Left renal pelvis (tissue), 4 donors: ENCODE measurements at places on chromosomes 6 and 20. TPM values are rescaled to one million over a fixed set of nuclear protein-coding genes. Genes with fewer than 3 reads are reported as not detected.

Gene CHMP4B
- 109 TPM for polyA plus RNA-seq

Gene CNR1
- polyA plus RNA-seq = 1.2 TPM

Gene SYNGAP1
- polyA plus RNA-seq = 30.9 TPM

Gene TM9SF4
- polyA plus RNA-seq = 67.9 TPM

Gene TRAPPC3L
- polyA plus RNA-seq = 0.60 TPM

Gene PEDS1
- 25.0 TPM for polyA plus RNA-seq

Gene BPIFB1
- not detected for polyA plus RNA-seq

Gene GPX5
- not detected for polyA plus RNA-seq

Gene IL20RA
- 2.0 TPM for polyA plus RNA-seq

Gene KHDRBS2
- 2.3 TPM for polyA plus RNA-seq

Gene KCNK5
- 14.0 TPM for polyA plus RNA-seq

Gene LTB
- 1.3 TPM for polyA plus RNA-seq

Gene ZNF311
- polyA plus RNA-seq = 6.7 TPM

Gene SCGN
- polyA plus RNA-seq = 0.31 TPM

Gene SIRPD
- not detected for polyA plus RNA-seq

Gene NEURL2
- 4.7 TPM for polyA plus RNA-seq

Gene TOX2
- 3.9 TPM for polyA plus RNA-seq

Gene C6orf132
- polyA plus RNA-seq = 4.1 TPM

Gene FAM217A
- polyA plus RNA-seq = 3.5 TPM

Gene HRH3
- 0.37 TPM for polyA plus RNA-seq

Gene RSPO3
- polyA plus RNA-seq = 18.9 TPM

Gene TRIM31
- not detected for polyA plus RNA-seq

Gene NFATC2
- 2.0 TPM for polyA plus RNA-seq

Gene GMDS
- 67.1 TPM for polyA plus RNA-seq

Gene PMEPA1
- polyA plus RNA-seq = 18.8 TPM

Gene GPR63
- 4.2 TPM for polyA plus RNA-seq

Gene ZMYND8
- 43.1 TPM for polyA plus RNA-seq
